Eye (tissue), 1 donor: ENCODE measurements at places on chromosomes 1 and 21.
A peak's percentile ranks its signal among the peaks of the same experiment; 100 is the strongest.

GRCh38 chr1:234408757-234409156 is 35.5 kb downstream of the COA6 start:
- no peak for DNase-seq

- no peak for DNase-seq
These were observed 259.9 kb downstream of the CTH start for GRCh38 chr1:70671006-70671405.

- peak; percentile 64 for DNase-seq
These were observed 408.0 kb downstream of the MATN1 start for GRCh38 chr1:30315185-30315960.

- no peak for DNase-seq
These were observed 56.3 kb downstream of the TBX15 start for GRCh38 chr1:118931876-118932275.

- no peak for DNase-seq
These were observed 48.4 kb upstream of the COA6 start for GRCh38 chr1:234324821-234325220.

GRCh38 chr1:159828581-159829272 is 2.1 kb downstream of the SLAMF8 start:
- DNase-seq, result no peak

- peak; percentile 82 for DNase-seq
These were observed 111.8 kb downstream of the MRPS6 start for GRCh38 chr21:34185026-34185750.

GRCh38 chr1:41611932-41612450 is 127.5 kb upstream of the EDN2 start:
- no peak for DNase-seq
